Panc1 (cell line): ENCODE measurements at places on chromosomes 6 and 20.

- no peak for DNase-seq
These were observed 51.2 kb downstream of the NCR2 start for GRCh38 chr6:41386594-41386993.

- DNase-seq, result no peak
These were observed 41.5 kb downstream of the CTCFL start for GRCh38 chr20:57483287-57484050.

DNA sequence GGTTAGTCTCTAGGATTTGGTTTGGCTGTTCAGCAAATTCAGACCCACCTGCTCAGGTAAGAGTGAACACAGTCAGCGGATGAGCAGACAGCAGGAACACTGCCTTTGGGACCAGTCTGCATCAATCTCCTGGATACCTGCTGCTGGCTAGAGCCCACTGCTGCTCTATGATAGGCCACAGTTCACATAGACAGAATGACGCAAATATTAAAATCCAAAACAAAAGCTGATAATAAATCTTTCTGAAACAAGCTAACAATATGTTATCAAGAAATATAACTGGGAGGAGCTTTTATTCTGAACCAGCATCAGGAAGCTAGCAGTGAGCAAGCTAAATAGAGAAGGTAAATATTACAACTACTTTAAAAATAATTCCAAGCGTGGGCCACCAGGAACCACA, at the start of gene TAAR1:
TSS of gene TAAR1 (minus strand) at position 101 of the 400 bp plus-strand sequence. CDS start 13,179 bp downstream, outside the sequence.
- DNase-seq, result no peak

GRCh38 chr6:36862848-36863382, 11.7 kb downstream of the PPIL1 start:
- no peak for DNase-seq

DNA sequence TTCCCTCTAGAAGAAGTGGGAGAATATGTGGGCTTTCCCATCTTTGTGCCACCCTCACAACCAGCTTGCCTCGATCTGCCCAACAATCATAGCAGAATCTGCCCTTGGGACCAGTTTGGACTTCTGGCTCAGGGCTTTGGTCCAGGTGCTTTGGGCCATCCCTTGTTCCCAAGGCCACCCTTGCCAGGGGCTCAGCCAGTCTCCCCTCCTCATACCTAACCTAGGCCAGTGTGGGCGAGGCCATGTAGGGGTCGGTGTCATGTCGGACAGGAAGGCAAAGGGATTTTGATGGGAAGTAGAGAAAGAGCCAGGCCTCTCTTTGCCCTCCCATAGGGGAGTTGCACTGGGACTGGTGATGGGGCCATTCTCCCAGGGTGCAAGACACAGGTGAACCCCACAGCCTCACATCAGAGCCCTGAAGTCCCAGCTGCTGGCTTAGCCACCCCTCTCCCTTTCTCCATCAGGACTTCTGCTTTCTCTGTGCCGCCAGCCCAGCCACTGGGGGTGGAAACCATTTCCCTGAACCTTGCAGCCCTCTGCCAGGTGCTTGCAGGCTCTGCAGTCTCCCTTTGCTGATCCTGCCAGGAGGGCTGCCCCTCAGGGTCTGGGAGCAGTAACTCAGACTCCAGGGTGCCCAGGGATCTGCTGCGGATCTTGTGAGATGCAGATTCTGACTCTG, 60.7 kb downstream of the SLC24A3 start:
- DNase-seq, result no peak

DNA sequence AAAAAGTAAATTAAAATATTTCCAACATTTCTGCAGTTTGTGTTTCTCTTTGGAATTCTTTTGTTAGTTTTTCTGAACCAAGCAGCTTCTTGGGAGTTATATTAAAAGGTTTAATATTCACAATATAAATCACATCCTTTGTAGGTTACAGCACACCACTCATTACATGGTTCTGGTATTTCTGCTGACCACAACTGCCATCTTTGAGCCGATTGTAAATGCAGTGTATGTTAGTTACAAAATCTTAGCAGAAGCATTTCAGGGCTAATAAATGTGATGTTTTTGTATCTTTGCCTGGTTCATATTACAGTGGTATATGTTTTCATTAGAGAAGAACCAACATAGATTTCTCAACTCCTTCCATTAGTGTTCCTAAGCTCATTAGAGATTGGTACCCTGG, 19.1 kb upstream of the TSHZ2 start:
- DNase-seq, result no peak

- no peak for DNase-seq
These were observed 540 bp upstream of the ZSCAN12 start for GRCh38 chr6:28400122-28400451.

DNA sequence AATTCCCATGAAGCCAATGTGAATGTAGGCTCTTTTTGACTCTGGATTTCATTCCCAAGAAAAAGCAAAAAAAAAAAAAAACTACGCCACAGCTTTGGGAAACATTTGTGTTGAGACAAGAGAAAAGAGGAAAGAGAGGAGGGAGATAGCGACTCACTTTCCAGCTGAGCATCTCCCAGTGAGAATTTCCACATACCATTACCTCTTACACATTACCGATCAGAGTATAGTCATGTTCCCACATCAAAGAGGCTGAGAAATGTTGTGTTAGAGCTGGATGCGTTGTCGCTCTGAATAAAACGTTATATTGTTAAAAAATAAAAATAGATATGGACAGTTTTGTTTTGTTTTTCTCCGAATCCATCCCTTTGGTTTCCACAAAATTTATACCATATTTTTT, 1019.3 kb upstream of the ADGRB3 start:
- no peak for DNase-seq

GRCh38 chr6:157162766-157163433, 160.4 kb downstream of the TMEM242 start:
- no peak for DNase-seq

DNA sequence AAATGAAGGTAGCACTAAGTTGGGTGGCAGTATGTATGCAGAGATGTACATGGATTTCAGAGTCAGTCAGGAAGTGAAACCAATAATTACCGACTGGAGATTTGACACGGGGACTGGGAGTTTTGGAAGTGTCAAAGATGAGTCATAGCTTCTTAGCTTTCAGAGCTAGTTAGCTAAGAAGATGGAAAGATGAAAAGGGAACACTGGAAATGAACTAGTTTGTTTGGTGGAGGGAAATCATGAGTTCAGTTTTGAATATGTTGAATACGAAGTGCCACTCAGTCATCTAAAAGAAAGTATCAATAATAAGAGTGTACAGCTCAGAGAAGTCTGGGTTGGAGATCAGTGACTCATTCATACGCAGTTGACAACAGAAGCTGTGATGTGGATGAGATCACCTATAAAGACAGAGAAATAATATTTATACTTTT, 7.5 kb downstream of the ESF1 start:
- no peak for DNase-seq

GRCh38 chr20:37337208-37337991, 8.5 kb upstream of the SRC start:
- DNase-seq, result no peak

DNA sequence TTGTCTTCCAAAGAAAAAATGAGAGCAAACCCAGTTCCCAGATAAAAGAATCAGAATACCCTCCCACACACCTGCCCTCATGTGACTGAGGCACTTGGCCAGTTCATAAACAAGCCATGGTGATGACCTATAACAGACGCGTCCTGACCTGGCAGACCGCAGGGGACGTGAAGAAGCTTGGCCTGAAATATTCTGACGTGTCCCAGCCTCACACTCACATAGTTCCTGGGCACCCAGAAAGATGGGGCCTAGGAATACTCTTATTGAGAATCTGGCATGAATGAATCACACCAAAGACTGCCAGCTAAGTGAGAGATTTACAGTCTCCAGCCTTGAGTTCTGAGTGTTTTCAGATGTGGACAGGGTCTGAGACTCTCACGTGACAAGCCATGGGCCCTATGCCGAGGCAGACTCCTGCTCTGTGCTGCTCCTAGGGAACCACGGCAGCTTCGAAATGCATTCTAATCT, 17.2 kb upstream of the MAP3K4 start:
- DNase-seq, result no peak

DNA sequence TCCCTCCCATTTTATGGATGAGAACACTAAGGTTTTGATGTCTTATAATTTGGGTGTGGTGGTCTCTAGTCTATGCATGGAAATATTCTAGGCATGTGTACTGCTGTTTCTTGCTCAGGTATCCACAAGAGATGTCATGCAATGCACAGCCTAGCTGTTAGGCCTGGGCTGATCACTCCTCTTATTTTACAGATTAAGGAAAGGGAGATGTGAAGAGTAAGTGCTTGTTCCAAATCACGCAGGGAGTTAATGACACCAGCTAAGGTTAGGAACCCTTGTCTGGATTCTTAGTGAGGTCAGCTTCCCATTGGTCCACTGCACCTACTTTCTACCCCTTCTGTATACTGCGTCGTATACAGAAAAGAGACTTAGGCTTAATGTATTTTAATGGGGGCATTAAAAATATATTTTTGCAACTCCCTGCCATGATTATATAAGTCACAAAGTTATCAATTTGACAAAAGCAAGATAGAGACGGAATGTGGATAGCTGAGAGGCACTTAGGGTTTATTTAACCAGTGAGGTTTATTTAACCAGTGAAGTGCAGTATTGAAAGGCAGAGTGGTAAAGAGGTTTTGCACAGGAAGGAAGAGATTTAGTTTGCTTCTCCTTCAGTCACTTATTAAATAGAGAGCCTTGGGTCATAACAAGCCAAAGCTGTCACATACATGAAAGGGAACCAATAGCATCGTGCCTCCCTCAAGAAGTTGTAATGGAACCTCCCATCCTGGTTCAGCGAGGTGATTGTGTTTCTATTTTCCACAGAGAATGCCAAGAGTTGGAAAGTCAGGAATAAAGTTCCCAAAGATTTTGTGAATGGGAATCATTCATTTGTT, 95.0 kb upstream of the FAM184A start:
- no peak for DNase-seq

GRCh38 chr20:51277961-51278360, 255.1 kb upstream of the KCNG1 start:
- no peak for DNase-seq

GRCh38 chr20:15784020-15784419, 789.2 kb downstream of the KIF16B start:
- DNase-seq, result no peak

- no peak for DNase-seq
These were observed 78.6 kb upstream of the PLN start for GRCh38 chr6:118469468-118469867.

- no peak for DNase-seq
These were observed 14.5 kb downstream of the GMEB2 start for GRCh38 chr20:63612276-63612931.

- no peak for DNase-seq
These were observed 236.2 kb upstream of the TAB2 start for GRCh38 chr6:149081281-149081680.

DNA sequence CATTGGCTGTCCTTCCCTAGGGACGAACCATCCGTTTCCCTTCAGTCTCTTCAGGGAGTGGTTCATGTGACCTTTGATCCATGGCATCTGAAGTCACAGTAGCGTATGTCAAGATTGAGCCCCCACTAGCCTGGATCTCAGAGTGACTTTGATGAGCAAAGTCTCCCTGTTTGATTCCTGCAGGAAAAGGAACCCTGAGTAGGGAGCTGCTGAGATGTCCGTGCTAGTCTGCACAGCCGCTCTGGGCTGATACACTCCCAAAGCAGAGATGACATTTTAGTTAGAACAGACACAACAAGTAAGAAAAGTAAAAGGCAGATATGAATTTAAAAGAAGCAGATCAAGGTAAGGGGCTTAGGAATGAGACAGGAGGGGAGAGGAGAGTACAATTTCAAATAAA, 899.4 kb downstream of the C6orf118 start:
- no peak for DNase-seq
